ENCODE measurements at places on chromosomes 4 and X. TPM values are rescaled to one million over a fixed set of nuclear protein-coding genes. Genes with fewer than 3 reads are reported as not detected.

The PASD1 gene
- total RNA-seq = not detected

The SYP gene
- total RNA-seq = 2.5 TPM

The CD40LG gene
- total RNA-seq = not detected

The BCLAF3 gene
- total RNA-seq = 6.1 TPM

The AMBN gene
- not detected for total RNA-seq

The FAM53A gene
- 7.5 TPM for total RNA-seq

The RNF212 gene
- 10.0 TPM for total RNA-seq

The HOPX gene
- 1,695 TPM for total RNA-seq

The OTC gene
- not detected for total RNA-seq

DNA sequence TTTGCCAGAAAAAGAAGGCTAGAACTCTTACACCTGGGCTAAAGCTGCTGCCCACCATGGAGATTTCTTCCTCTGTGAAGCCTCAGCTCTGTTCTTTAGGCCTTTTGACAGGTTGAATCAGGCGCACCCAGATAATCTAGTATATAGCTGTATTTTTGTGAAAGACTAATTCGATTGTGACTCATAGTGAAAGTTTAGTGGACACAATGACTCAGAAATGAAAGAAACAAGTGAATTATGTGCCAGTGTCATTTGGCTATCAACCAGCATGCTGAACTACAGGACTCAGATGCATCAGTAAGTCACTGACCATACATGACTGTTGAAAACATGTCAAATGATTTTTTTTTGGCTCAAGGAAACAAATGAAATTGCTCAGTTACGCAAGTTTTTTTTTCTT is 425.4 kb downstream of the SLITRK2 start:
- DNase-seq = no peak

GRCh38 chr4:52941450-52941849 is 79.3 kb downstream of the RASL11B start:
- no peak for DNase-seq

- DNase-seq = no peak
These were observed 28.6 kb upstream of the TAF9B start for GRCh38 chrX:78168065-78168464.

DNA sequence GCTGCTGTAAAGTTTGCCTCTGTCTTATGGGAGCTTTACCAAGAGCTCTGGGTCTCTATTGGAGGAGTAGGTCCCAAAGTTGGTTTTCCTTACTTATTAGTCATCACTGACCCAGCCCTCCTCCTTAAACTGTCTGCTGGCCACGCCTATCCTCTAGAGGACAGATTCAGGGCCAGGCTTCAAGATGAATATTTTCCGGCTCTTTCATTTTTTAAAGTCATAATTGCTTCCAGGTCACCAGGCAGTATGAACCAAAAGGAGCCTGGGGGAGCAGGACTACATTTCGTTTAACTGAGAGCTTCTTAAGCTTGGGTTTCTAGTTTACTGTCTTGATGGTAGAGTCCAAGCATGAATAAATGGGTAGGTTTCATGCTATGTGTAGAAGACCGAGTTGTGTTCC is 13.7 kb downstream of the BCORL1 start:
- DNase-seq = no peak

DNA sequence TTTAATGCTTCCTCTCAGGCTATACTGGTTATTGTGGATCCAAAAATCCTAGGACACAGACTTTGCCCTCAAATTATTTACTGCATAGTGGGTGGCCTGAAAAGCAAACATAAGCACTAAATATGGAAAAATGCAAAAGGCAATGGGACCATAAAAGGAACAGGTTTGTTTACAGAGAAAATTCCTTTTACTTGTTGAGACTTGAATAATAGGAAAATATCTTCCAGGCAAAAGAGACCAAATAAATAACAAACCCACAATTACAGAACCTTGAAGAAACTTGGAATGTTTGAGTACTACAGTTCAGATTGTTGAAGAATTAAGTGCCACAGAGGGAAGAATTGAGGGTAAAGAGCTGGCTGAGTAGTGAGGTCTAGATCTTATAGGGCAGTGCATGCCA is 711.0 kb downstream of the C4orf33 start:
- no peak for DNase-seq

GRCh38 chr4:109046471-109047201 is 255.8 kb downstream of the COL25A1 start:
- no peak for DNase-seq

GRCh38 chr4:189771696-189772361 is 168.8 kb upstream of the FRG1 start:
- no peak for DNase-seq

- no peak for DNase-seq
These were observed 3.9 kb downstream of the CYP2U1 start for GRCh38 chr4:107935246-107935645.

DNA sequence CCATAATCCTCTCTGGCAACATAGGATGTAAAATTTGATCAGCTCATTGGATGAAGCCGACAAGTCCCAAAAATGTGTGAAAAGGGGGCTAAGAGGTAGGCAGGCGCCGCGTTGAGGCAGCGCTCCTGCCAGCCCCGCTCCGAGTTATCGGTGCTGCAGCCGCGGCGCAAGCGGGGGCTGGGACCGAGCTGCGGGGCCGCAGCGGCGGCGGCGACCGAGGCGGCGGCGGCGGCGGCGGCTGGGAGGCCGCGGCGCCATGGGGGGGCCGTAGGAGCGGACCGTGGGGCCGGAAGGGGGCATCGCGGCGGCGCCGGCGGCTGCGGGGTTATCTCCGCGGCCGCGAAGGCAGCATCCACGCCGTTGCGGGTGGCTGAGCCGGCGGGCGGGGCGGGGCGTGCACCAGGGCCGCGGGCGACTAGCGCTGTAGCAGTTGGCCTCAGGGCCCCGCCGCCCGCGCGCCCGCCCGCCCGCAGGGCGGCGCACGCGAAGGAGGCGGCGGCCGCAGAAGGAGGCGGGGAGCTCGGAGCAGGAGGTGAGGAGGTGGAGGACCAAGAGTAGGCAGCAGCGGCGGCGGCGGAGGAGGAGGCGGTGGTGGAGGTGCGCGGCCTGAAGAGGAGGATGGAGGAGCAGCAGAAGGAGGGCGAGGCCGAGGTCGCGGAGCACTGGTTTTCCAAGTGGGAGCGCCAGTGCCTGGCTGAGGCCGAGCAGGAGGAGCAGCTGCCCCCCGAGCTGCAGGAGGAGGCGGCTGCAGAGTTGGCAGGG is 126.0 kb upstream of the CXorf66 start:
- DNase-seq = no peak

- DNase-seq = no peak
These were observed 6.0 kb downstream of the DMD start for GRCh38 chrX:33205321-33205720.

- no peak for DNase-seq
These were observed 58.6 kb downstream of the GATB start for GRCh38 chr4:151702256-151702655.

DNA sequence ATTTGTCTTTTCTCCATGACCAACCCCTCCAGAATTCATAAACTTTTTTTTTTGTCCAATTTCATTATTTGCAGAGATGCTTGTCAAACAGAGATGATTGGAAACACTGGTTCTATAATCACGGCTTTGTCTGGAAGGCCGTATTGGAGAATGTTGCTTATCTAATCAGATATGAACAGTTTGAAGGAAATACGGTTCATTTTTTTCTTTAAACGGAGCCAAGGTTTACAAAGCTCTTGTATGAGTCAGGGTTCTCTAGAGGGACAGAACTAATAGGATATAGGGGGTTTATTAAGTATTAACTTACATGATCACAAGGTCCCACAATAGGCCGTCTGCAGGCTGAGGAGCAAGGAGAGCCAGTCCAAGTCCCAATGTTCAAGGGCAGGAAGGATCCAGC is 1415.8 kb downstream of the C4orf33 start:
- DNase-seq = no peak

DNA sequence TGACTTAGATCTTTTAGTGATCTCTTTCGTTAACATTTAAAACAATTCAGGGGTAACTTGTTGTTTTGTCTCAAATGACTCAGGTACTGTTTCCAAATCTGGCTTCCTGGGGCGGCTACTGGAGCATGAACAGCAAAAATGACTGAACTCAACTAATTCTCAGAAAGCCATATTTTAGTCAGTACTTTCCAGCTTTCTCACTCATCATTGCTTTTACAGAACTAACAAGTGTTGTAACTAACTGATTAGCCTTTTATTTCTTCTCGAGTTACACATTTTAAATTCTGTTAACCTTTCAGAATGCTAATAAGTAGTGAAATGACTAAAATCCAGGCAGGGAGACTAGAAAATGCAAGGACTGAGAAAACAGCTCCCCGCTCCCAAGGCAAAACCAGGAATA is 55.3 kb downstream of the JADE3 start:
- DNase-seq = no peak

DNA sequence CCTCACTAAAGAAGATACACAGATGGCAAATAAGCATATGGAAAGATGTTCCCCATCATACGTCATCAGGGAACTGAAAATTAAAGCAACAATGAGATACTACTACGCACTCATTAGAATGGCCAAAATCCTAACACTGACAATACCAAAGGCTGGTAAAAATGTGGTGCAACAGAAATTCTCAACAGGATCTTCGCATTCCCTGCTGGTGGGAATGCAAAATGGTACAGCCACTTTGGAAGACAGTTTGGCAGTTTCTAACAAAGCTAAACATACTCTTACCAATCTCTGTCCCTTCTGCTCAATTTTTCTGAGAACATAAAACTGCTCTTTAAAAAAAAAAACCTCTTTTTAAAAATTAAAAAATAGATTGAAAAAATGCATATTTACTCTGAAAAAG is 300.2 kb downstream of the FBXW7 start:
- DNase-seq = no peak

DNA sequence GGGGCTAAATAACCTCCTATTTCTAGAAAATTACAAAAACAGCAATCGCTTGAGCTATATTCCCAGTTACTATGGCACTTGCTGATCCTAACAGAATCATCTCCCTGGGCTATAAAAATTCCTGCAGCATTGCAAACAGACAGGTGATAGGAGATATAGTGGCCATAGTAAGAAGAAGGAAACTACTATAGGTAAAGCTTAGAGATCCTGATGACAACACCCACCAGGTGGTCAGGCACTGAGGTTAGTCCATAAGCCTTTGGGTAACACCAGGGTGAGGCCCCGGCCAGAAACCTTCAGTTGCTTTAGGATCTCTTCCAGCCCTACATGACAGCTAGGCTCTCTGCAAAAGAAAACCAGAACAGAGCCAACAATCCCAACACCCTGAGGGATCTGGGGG is 197.9 kb upstream of the PPP1R2C start:
- DNase-seq = no peak

GRCh38 chrX:85993539-85994197 is 53.7 kb downstream of the CHM start:
- no peak for DNase-seq

DNA sequence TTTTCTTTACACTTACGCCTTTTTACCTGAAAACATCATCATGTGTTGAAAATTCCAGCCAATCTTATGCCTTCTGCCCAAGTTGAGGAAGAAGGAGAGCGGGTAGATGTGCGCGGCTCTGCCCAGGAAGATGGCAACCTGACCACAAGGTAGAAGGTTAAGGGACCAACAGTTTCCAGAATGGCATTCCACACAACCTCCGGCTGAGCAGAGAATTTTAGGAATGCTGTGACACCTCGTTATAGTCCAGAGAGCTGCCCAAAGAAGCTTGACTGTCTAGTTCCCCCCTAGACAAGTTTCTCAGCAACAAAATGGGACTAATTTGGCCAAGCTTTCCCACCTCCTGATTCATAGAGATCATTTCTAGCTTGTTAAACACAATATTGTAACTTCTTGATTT is 75.1 kb downstream of the CHST7 start:
- no peak for DNase-seq

DNA sequence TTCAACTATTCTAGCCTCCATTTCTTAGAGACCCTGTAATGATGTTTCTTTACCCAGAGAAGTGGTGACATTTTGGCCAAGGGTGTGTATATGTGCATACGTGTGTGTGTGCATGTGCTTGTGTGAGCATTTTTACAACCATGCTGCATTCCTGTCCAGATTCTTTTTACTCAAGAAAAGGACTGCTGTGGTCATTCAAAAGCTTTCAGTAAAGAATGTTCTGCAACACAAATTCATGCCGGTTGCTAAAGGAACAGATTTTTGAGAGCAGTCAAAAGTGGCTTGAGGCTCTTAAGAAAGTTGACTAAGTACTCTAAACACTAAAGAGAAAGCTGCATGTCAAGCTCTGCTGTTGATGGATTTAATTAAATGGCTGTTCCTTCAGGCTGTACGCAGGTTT is 65.0 kb upstream of the FMR1 start:
- no peak for DNase-seq

DNA sequence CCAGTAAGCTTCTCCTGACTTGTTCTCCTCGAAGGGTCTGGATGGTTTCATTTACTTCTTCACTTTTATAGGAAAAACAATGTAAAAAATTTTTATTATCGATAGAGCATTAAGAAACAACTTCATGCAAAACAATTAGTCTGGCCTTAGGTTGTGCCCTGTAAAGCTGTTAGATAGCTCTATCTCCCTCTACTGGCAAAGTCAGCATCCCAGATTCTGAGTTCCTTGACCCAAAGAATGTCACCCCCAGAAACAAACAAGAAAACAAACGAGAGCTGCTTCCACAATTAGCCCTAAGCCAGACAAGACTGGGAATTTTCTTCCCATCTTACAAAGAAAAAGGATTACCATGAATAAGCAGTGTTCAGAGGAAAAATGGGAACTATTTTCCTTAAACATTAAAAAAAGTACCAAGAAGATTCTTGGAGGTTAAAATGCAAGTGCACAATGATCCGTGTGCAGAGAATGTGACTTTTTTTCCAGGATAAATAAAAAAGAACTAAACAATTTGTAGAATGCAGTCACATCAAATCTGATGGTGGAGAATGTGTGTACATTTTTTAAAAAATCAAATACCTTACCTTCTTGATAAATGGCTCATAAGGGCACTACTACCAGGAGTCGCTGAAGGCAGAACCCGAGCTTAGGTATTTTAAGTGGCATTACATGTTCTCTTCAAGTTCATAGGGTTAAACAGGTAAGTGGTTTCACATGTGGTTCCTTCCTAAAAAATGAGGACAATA is 293.2 kb downstream of the FBXO8 start:
- no peak for DNase-seq

DNA sequence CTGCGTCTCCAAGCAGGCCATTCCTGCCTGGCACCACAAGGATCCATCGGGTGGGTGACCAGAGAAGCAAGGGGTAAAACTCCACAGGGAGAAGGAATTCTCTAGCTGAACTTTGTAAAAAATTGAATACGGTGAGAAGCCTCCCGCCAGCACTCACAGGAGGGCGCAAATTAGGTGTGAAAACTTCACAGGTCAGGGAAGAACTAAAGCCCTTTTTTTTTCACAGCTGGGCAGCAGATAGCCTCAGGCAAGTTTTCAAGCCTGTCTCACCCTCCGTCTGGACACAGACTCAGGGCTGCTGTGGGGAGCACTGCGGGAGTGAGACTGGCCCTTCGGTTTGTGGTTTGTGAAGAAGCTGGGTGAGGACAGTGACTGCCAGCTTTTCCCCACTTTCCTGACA is 224.1 kb upstream of the FGF16 start:
- no peak for DNase-seq

- no peak for DNase-seq
These were observed 34.1 kb upstream of the ZNF81 start for GRCh38 chrX:47802589-47802988.

GRCh38 chr4:126725906-126726305 is 906.9 kb upstream of the INTU start:
- no peak for DNase-seq

GRCh38 chr4:115315182-115315581 is 201.8 kb upstream of the NDST4 start:
- no peak for DNase-seq

All from lower leg skin (tissue), 4 donors.